ENCODE measurements at places on chromosomes 1 and 21.
A peak's percentile ranks its signal among the peaks of the same experiment; 100 is the strongest.

DNA sequence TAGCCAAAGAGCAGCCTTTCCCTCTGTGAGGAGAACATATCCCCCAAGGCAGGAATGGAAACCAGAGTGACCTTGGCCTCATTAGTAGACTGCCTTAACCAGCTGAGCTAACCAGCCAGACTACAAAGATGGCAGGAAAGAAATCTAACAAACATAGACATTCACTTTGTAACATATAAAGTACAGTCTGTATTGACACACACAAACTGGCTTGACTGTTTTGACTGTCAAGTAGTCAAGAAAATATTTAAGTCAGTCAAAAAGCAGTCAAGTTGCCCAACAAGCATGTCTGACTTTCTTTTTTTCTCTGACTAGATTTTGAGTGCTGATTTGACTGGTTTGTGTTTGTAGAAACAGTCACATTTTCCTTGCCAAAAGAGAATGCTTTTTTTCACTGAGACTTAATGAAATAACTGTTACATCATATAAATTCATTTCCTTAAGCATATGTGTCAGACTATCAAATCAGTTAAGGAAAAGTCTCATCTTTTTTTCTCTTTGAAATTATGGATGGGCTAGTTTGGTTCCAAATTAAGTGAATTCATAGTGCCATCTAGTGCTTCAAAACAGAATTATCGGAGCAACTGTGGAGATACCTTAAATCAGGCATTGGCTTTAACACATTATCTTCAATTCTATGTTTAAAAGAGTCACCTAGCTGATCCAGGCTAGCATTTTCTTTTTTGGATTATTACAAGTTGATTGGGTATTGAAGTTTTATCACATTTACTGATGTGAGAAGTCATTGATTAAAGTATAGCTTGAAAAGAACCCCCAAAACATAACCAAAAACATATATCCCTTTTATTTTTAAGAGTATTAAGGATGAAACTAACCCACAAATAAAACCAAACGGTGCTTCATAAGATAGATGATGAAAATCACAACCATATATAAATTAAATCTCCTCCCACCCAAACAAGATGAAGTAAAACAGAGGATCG lies 75.0 kb downstream of the ATP6V1G3 start:
- no peak overlapping the region for H3K4me3 ChIP-seq
- H3K36me3 ChIP-seq = no peaks in the 10 kb centered on the region
- no peaks in the 10 kb centered on the region for H3K27me3 ChIP-seq
- DNase-seq = no peak
- no peak overlapping the region for H3K27ac ChIP-seq
- no peaks in the 10 kb centered on the region for H3K4me1 ChIP-seq

DNA sequence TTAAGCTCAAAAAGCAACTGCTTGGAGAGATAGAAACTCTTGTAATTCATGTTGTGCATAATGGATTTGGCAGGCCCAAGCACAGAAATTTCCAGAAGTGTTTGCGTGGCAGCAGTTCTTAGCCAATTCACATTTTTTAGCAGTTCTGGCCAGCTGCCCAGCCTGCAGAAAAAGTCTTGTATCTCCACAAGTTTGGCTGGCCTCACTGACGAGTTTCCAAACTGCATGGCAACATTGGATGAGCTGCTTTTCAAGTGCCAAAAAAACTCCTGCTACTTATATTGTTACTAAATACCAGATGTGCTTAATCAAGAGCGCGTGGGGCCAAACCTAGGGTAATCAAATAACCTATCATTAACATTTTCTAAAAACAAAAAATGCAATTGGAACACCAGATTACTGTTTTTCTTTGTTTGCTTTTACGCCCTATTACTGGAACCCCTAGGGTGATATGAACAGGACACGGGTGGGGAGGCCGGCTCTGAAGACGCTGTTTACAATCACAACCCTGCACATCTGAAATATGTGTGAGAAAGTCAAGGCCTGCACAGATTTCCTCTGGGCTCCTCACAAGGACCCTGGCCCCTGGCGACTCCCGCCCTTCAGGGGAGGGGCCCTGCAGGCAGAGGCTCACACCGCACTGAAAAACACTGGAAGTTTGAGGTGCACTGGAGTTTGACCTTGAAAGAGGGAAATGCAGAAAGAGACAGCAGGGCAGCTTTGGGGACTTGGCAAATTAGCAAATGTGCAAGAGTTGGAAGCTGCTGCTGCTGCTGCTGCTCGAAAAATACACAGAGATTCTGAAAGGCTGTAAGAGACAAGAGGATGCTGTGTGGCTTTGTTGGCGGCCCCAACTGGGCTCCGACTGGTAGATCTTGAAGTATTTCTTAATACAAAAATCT lies 55.2 kb upstream of the TARBP1 start:
- H3K27ac ChIP-seq = peak overlapping the region; percentile 99
- no peaks in the 10 kb centered on the region for H3K27me3 ChIP-seq
- H3K4me1 ChIP-seq = peaks cover 90% of the 10 kb centered on the region
- no peaks in the 10 kb centered on the region for H3K36me3 ChIP-seq
- DNase-seq = peak; percentile 62
- H3K4me3 ChIP-seq = no peak overlapping the region

DNA sequence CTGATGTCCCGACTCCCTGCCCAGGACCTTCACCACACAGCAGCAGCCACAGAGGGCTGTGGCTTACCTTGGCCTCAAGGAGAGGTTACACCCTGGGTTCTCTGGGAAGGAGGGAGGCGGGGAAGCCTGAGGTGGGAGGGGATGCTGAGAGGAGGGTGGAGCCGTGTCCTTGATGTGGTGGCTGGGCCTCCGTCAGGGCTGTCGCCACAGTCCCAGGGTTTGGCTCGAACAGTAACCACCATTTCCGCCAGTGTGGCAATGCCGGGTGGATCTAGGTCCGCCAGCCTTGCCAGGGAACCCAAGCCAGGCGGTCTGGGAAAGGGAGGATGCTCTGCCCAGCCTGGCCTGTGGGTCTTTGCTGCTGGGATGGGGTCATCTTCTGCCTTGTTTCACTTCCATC lies 18.4 kb upstream of the CDCA8 start:
- H3K36me3 ChIP-seq = no peaks in the 10 kb centered on the region
- no peaks in the 10 kb centered on the region for H3K27me3 ChIP-seq
- no peak overlapping the region for H3K27ac ChIP-seq
- no peak overlapping the region for H3K4me3 ChIP-seq
- DNase-seq = no peak

- DNase-seq = no peak
Measured at GRCh38 chr1:86466986-86467385, 1.7 kb upstream of the CLCA1 start.

DNA sequence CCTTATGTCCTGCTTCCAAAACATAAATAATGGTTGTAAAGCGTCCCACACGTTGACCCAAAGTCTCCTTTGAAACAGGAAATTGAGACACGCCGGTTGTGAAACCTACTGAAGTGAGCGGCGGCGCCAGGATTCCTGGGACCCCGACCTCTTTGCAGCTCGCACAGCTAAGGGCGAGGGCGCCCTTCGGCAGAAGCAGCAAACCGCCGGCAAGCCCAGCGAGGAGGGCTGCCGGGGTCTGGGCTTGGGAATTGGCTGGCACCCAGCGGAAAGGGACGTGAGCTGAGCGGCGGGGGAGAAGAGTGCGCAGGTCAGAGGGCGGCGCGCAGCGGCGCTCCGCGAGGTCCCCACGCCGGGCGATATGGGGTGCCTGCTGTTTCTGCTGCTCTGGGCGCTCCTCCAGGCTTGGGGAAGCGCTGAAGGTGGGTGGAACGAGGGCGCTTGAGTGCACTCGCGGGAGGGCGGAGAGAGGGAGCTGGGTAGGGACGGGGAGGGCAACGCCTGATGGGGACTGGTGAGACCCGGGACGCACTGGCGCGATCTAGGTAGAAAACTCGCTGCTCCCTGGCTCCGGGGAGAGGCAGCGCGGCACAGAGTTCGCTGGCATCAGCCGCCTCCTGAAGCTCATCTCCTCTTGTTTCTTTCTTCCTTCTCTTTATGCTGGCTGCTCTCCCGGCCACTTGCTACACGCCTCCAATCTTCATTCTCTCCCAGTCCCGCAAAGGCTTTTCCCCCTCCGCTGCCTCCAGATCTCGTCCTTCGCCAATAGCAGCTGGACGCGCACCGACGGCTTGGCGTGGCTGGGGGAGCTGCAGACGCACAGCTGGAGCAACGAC lies at the start of gene CD1D:
Gene CD1D (plus strand): TSS at position 155 of the 836 bp plus-strand sequence. CDS start 207 bp downstream, at position 362.
- H3K4me3 ChIP-seq = peak within 1 kb of the TSS; percentile 75
- no peaks in the 10 kb centered on the region for H3K27me3 ChIP-seq
- no peaks in the 10 kb centered on the region for H3K36me3 ChIP-seq
- H3K27ac ChIP-seq = no peak within 1 kb of the TSS
- no peak for DNase-seq
- H3K4me1 ChIP-seq = peaks cover 8% of the 10 kb centered on the region

GRCh38 chr1:15848929-15849774 lies 1.6 kb downstream of the SPEN start:
- H3K4me3 ChIP-seq = peak overlapping the region; percentile 100
- peak overlapping the region; percentile 99 for H3K27ac ChIP-seq
- DNase-seq = peak; percentile 93
- H3K36me3 ChIP-seq = no peaks in the 10 kb centered on the region

DNA sequence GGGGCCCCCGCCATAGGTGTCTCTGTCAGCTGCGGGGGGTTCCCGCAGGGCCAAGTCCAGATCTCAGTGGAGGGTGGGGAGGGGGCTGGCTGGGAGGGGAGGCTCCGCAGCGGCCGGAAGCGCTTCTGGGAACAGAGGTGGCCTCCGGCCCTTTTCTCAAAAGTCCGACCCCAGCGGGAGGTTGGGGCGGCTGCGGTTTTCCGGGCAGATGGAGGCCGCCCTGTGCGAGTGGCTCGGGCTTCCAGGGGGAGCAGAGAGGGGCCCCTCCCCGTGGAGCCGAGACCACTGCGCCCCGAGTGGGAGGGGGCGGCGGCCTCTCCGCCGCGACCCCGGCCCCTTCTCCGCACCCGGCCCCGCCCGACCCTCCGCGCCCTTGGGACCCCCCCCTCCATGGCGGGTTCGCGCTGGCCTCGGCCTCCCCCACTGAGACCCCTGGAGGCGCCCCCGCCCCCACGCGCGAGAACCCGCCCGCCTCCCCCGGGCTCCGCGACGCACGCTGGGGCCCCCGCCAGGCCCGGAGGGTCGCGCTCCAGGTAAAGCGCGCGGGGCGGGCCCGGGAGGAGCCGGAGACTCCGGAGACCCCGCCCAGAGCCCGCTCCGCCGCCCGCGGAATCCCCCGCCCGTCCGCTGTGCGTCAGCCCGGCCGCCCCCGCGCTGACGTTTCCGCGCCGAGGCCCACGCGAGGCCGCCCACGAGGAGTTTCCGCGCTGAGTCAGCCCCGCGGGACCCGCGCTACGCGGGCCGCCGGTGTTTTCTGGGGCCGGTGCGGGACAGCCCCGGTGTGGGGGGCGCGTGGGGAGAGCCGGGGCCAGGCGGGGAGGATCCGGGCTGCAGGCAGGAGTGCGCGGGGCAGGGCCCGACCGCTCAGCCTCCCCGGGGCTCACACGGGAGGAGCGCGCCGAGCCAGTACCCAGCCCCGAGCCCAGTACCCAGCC lies 5.2 kb downstream of the TNFRSF18 start:
- no peak for DNase-seq
- H3K4me3 ChIP-seq = peak overlapping the region; percentile 67
- H3K4me1 ChIP-seq = peaks cover 7% of the 10 kb centered on the region
- no peaks in the 10 kb centered on the region for H3K36me3 ChIP-seq
- H3K27ac ChIP-seq = no peak overlapping the region

All from ascending aorta (tissue), 2 donors.